T-helper 22 cell (primary cell): ENCODE measurements at places on chromosomes 6 and 20.

DNA sequence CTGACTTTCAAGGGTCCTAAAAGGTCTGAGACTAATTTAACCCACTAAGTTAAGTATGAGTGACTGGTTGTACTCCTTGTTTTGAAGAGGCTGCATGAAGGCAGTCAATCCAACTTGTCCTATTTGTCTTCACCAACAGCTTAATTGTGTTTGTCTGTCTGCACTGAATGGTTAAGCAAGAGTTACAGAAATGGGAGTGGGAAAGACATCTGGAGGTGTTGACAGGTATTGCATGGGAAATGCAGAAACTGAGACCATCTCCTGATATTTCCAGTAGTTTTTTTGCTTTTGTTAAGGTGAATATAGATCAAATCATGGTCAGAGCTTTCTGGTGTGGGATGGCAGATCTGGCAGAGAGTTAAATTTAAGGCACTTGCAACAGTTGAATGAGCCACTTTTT is 6.5 kb downstream of the FUT9 start:
- no peak for DNase-seq

DNA sequence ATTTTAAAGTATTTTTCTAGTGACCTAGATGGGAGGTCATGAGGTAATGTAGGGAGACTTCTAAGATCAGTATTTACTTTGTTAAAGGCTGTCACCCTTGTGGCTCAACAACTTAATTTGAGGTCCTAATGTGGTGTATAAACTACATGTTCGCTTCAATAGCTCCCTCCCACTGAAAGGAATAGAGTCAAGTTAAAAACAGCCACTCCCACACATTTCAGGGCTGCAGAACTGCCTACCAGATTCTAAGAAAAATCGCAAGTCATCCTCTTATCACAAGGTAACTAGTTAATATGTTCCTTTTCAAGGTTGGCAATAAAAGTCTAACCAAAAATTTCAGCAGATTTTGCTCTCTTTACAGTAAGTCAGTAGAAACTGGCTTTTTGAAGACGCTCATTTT is 15.1 kb downstream of the GSTA1 start:
- DNase-seq, result no peak

- DNase-seq, result no peak
Measured at GRCh38 chr6:165229216-165229615, 80.2 kb downstream of the C6orf118 start.

DNA sequence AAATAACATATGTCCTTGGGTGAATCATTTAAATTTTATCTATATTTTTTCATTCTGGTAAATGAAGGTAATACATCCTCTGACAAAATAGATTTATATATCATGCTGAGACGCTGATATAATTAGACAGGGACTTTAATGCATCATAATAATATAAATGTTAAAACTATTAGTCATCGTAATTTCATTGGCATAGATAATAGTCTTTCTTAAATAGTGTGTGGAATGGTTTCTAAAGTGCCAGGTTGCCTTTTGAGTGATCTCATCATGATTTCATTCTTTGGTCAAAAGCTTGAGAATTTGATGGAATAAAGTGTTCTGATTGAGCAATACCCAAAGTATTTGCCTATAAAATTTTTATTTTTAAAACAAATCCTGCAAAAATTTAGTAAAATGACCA is 43.2 kb upstream of the BMP5 start:
- no peak for DNase-seq

- DNase-seq, result no peak
Measured at GRCh38 chr6:20599302-20600051, 65.2 kb downstream of the CDKAL1 start.

DNA sequence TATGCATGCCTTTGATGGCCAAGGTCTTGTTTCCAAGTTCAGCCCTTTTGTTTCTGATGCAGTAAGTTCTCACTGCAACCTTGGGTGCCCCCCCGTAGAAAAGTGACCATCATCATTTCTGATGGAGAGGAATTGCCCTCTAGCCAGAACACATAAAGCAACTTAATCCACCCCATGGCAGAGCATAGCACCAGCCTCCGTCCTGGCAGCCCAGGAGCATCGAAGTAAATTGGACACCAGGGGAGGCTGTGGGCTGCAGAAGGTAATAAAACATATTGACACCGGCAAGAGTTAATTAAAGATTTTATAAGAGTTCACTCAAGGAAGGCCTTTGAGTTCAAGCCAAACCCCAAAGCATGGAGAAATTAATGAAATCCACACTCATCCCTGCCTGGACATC is 39.2 kb upstream of the CST7 start:
- no peak for DNase-seq

DNA sequence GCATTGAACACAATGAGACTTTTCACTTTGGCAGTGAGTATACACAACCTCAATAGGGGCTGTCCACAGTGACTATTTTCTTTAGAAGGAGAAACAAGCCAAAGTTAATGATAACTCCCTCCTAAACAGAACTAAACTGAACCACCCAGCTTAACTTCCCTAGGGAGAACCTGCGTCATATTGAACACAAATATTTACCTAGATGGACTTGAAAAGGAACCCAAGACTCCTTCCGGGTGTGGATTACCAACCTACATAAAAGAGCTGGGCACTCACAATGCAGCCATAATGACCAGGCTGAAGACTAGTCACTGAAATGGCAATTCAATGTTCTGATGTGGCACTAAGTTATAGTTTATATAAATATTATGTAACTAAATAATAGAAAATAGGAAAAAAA is 160.6 kb downstream of the IBTK start:
- no peak for DNase-seq

GRCh38 chr6:156199182-156199581 is 578.0 kb upstream of the ARID1B start:
- no peak for DNase-seq

DNA sequence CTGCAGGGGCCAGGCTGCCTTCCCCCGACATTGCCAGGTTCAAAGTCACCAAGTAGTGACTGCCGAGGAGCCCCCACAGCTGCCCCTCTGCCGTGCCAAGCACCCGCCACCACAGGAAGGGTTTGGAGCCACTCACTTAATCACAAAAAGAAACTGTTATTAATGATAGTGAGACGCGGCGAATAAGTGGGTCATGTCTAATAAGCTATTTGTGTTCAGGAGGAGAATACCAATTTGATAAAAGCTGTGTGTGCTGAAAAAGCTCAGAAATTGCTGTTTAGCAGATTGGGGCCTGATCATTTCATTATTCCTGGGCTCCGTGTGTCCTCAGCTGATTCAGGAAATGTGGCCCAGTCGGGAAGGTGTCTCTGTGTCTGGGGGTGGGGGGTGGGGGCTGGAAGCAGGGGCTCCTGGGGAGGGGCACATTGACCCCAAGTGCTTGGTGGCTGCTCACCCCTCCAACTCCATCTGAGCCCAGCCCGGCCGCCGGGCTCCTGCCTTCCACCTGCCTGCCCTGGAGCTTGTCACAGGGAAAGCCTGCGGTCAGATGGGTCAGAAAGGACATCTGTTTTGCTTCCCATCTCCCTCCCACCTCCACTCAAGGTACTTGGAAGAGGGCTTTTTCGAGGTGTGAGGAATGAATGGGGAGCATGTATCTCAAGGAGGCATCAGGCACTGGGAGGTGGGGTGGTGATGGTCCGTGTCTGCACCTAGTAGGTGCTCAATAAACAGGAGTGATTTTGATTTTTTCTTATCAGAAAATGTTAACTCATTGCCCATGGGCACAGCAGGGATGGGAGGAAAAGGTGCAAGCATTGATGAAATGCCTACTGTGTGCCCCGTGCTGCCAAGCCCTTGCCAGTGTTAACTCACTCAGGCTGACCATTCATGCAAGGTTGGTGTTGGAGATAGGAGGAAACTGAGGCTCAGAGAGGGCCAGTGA is 3.0 kb downstream of the VSTM2L start:
- DNase-seq, result no peak

GRCh38 chr20:60242836-60243505 is 284.7 kb downstream of the CDH26 start:
- DNase-seq, result no peak

DNA sequence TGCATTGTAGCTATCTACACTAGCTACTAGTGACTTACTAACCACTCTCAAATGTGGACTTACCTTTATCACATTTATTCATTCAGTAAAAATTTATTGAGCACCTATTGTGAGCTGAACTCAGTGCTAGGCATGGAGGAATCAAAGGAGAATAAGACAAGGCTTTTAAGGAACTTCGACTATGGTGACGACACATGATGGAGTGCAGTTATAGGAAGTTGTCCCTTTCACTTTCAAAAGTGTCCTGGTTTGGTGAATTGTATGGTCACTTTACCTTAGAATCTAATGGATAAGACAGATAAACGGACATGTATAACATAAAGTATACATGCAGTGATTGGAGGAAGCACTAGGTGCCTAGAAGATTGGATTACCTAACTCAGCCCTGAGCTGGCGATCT is 4.3 kb downstream of the AKAP7 start:
- no peak for DNase-seq

DNA sequence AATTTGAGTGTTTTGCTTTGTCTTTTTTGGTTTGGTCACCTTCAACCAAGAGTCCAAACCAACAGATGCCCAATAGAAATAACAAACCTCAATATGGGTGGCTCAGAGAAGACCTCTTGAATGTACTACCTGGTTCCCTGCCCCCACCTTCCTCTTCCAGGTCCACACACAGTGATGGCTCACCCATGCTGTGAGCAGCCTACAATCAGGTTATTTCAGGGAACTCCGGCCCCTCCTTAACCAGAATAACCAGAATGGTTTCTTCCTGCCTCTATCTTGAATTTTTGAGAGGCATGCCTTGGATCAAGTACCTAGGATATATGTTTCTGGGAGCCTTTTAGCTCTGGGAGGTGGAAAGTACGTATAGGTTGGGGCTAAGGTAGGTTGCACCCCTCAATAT is 327.1 kb upstream of the PRDM1 start:
- DNase-seq, result no peak

GRCh38 chr20:59314997-59315396 is 14.6 kb downstream of the EDN3 start:
- no peak for DNase-seq

DNA sequence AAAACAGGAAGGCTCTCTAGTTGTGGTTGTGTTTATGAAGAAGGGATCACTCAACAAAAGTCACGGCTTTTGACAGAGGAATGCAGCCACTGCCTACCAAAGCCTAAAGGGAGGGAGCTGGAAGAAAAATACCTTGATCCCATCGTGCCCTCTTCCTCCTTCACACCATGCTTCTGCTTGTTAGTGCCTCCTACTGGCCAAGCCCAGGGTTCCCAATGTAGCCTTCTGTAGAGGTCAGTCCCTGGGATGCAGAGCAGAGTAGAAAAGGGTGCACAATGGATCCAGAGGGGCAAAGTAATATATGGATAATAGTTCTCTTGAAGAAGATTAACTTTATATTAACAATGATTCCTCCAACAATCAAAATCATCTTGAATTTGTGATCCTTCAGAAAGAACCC is 293.5 kb upstream of the FERMT1 start:
- DNase-seq, result no peak

GRCh38 chr6:13013681-13014503 is 297.3 kb downstream of the PHACTR1 start:
- no peak for DNase-seq

GRCh38 chr6:130202782-130203181 is 20.0 kb downstream of the SAMD3 start:
- no peak for DNase-seq

DNA sequence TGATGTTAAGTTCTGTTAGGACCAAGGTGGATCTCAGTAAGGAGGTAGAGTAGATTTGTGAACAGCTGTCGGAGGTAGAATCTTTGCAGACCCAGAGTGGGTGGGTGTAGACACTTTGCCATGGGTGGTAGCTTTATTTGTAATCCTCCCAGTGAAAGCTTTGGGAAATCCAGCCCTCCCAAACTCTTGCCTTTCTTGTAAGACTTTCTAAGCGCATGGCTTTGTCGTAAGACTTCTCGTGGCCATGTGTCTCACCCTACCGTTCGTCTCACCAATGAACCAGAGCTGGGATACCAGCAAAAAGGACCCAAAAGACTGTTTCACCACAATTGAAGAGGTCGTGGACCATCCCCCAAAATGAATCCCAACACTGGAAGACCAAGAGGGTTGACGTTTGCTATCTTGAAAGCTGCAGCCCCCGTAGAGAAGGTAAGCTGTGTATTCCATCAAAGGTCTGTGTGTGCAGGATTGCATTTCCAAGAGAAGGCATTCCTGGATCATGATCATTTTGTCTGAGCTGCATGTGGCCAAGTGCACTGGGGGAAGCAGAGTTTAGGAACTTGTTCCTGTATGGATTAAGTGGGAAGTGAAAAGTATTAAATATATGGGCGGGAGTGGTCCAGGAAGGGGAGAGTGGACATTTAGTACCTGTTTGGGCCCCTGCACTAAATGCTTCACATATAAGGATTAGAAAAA is 5.8 kb upstream of the TMEM14A start:
- DNase-seq, result no peak

DNA sequence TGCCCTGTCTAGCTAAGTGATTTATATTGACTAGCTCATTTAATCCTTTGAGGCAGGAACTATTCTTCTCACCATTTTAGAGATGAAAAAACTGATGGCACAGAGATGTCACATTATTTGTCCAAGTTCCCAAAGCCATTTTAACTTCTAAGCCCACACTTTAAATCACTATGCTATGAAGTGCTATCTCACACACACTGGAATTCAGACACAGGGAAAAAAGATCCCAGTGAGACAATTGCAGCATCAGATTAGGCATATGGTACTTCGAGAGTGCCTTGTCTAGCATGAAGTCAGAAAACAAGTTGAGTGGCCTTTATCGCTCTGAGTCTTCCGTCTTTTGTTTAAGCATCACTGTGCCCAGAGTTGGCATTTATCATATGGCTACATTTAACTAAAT is 54.1 kb upstream of the PDE7B start:
- no peak for DNase-seq

DNA sequence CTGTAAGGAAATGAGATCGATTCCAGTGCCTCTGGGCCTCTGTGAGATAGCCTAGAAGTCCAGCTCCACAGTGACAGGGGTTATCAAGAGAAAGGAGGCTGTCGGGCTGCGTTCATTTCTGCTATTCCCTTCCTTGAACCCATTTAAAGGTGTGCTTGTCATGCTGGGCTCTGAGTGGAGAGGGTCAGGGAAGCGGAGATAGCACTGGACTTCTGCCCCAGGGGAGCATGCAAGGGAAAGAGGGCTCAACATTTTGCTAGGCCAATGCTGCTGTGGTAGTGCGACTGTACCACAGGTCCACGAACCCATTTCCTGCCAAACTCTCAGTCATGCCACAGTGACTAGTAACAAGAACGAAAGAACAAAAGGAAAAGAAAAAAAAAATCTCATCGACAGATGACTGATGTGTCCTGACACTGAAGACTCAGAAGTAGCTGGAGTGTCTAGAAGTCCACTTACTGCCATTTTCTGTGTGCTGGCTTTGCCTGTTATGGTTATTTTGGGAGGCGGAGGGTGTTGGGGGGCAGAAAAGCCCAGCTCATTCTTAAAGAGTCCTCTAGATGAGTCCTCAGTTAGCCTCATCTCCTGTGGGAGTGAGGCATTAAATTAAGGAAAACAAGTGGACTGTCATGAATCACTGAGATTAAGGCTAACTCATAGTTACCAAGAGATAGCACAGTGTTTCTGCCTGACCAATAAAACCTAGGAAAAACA is 8.1 kb downstream of the NEDD9 start:
- DNase-seq, result no peak
